ENCODE measurements at places on chromosomes 16 and 17.

DNA sequence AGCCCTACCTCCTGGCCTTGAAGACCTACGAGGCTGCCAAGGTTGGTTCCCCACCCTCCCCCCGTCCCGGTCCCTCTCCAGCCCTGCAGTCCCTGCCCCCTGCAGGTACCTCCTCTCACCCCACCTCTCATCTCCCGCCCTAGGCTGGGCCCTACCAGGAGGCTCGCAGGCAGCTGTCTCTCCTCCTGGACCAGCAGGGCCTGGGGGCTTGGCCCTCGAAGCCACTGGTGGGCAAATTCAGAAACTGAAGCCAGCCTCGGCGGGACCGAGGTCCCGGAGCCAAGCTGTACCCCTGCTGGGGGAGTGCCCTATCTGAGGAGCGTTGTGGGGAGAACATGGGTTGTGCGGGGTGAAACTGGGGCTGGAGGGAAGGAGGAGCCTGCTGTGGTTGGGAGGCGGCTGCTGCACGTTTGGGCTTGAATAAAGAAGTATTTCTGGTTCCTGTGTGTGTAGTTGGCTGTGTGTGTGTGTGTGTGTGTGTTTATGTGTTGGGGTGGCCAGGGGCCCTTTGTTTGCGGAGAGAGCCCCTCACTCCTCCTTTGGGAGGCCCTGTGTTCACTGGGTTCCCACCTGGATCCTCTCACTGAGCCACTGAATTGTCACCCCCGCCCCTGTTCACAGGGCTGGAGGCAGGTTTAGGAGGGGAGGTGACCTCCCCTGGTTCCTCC is 5.9 kb downstream of the ADAD2 start:
- DNase-seq = no peak

DNA sequence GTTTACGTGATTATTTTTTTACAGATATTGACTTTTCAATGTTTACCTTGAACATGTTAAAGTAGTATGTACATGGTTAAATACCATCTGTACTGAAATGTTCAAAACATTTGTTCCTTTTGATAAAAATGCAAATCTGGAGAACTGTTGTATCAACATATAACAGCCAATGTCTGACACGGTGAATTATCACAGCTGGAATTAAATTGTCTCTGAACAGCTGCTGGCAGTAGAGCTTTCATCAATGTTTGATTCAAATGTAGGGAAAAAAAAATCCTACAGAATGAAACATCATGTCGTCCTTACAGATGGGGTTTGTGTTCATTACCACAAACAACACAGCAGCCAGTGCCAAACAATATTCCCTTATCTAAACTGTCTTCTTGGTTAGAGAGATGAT is 79.9 kb downstream of the TOX3 start:
- no peak for DNase-seq

GRCh38 chr16:4373909-4374742 is 2.5 kb downstream of the VASN start:
- no peak for DNase-seq

GRCh38 chr16:65523283-65523944 is 401.6 kb upstream of the CDH11 start:
- no peak for DNase-seq

GRCh38 chr17:44039829-44040635 is 25.3 kb upstream of the TMEM101 start:
- DNase-seq = no peak

DNA sequence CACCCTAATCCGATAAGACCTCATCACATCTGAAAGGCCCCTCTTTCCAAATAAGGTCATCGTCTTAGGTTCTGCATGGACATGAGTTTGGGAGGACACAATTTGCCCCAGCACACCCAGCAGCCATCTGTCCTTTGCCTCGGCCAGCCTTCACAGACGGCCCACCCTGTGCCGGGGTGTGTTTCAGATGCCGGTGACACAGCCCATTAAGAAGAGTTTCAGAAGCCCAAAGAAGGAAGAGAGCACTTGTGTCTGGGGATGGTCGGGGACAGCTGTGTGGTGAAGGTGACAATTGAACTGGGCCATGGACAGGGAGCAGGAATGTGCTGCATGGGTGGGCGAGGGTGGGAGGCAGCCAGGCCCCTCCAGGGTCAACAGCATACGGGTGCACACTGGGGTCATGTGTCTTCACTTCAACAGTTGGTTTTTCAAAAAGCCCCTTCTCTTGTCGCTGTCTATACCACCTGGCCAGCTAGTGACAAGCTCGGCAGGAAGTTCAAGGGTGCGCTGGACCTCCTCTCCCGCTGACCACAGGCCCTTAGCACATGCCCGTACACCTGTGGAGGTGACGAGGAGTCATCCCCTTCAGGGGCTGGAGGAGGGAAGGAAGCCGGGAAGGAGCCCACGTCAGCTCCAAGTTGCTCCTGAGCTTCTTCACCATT is 183.1 kb downstream of the C16orf95 start:
- DNase-seq = no peak

- no peak for DNase-seq
These were observed 17.5 kb downstream of the MARCHF10 start for GRCh38 chr17:62790564-62790986.

- no peak for DNase-seq
These were observed 736.4 kb upstream of the GOT2 start for GRCh38 chr16:59470556-59470955.

DNA sequence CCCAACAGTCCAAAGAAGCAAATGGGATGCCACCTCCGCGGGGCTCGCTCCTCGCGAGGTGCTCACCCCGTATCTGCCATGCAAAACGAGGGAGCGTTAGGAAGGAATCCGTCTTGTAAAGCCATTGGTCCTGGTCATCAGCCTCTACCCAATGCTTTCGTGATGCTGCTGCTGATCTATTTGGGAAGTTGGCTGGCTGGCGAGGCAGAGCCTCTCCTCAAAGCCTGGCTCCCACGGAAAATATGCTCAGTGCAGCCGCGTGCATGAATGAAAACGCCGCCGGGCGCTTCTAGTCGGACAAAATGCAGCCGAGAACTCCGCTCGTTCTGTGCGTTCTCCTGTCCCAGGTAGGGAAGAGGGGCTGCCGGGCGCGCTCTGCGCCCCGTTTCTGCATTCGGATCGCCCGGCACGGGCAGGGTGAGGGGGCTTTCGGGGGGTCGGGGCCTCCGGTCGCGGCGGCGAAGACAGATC is at the start of gene CDH13:
CDH13 (plus strand) TSS at position 179 of the 471 bp plus-strand sequence.
- no peak for DNase-seq

GRCh38 chr17:8949061-8949661 is 16.3 kb downstream of the PIK3R5 start:
- no peak for DNase-seq

GRCh38 chr16:50396761-50397535 is 28.2 kb upstream of the BRD7 start:
- no peak for DNase-seq

DNA sequence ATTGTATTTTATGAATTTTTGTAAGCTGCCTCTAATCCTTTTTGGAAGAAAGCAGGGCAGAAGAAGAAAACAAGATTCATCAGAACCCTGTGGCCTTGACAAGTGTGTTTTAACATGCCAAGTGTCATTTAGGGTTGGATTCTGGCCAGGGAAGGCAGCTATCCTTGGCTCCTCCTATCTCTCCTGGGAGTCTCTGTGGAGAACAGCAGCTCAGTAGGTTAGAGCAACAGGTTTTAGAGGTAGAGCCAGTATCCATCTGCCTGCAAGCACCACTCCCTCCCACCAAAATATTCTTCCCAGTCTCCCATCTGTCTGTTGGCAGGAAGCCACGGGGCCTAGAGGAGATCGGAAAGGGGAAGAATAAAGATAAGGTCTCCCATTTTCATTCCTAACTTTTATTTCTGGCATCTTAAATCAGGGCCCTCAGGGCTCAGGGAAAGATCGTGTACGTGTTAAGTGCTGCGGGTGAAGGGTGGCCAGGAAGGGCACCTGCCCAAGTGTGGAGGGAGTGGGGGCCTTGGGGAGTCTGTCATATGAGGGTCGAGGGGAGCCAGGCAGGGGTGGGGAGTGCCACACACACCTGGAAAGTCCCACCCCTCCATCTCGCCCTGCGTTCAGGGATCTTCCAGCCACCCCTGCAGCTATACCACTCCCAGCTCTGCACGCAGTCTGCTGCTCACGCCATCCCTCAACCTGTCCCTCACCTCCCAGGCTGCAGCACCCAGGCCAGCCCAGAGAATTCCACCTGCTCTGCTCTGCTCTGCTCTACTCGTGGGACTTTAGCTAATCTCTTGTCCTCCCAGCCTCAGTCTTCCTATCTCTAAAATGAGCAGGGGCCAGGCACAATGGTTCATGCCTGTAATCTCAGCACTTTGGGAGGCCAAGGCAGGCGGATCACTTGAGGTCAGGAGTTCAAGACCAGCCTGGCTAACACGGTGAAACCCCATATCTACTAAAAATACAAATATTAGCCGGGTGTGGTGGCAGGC is 17.1 kb upstream of the CPSF4L start:
- DNase-seq = no peak

- DNase-seq = no peak
These were observed 3.1 kb upstream of the CANT1 start for GRCh38 chr17:79012563-79013134.

- DNase-seq = no peak
These were observed 108.9 kb downstream of the MAP2K6 start for GRCh38 chr17:69523244-69523861.
